ENCODE measurements at places on chromosomes 5 and 9.

- DNase-seq: no peak
These were observed 14.3 kb downstream of the WNK2 start for GRCh38 chr9:93198117-93198837.

GRCh38 chr5:57335092-57335660, 147.4 kb downstream of the ACTBL2 start:
- no peak for DNase-seq

GRCh38 chr5:6112125-6112524, 266.2 kb downstream of the MED10 start:
- DNase-seq: no peak

- DNase-seq: no peak
These were observed 44.8 kb downstream of the LIX1 start for GRCh38 chr5:97097326-97098230.

- no peak for DNase-seq
These were observed 48.5 kb downstream of the MTRR start for GRCh38 chr5:7917130-7918123.

All from stimulated activated CD4-positive, alpha-beta T cell treated with anti-CD3 and anti-CD28 coated beads, Interleukin-2, amount 100 ng/mL, for 24 hours (primary cell).